ENCODE measurements at places on chromosomes 12 and 14.
A peak's percentile ranks its signal among the peaks of the same experiment; 100 is the strongest.

GRCh38 chr12:64674367-64674922, 64.2 kb downstream of the RASSF3 start:
- no peak for DNase-seq

GRCh38 chr14:51527073-51527472, 124.6 kb upstream of the FRMD6 start:
- no peak for DNase-seq

- no peak for DNase-seq
These were observed 2.7 kb upstream of the GALC start for GRCh38 chr14:87995500-87996290.

DNA sequence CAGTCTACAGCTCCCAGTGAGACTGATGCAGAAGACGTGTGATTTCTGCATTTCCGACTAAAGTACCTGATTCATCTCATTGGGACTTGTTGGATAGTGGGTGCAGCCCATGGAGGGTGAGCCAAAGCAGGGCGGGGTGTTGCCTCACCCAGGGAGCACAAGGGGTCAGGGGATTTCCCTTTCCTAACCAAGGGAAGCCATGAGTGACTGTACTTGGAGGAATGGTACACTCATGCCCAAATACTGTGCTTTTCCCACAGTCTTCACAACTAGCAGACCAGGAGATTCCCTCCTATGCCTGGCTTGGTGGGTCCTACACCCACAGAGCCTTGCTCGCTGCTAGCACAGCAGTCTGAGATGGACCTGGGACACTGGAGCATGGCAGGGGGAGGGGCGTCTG, 21.0 kb upstream of the ABCC9 start:
- DNase-seq, result no peak

GRCh38 chr14:57345106-57345505, 45.3 kb upstream of the NAA30 start:
- DNase-seq, result no peak

DNA sequence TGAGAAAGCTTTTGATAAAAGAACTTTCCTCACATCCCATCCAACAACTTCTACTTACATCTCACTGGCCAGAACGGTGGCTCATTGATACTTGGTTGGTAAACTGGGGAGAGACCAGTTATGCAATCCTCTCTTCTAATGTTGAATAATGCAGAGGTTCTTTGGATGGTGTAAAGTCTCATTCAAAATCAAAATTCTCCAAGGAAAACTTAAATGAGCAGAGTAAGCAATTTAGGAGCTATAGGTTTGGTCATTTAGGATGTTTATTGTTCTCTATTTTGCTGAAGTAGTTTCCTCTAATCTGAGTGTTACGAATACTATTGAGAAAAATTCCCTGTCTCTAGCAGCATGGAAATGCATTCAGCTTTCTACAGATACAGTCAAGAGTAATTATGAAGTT, 26.5 kb upstream of the STK38L start:
- DNase-seq, result no peak

- no peak for DNase-seq
These were observed 49.5 kb downstream of the TSPAN19 start for GRCh38 chr12:84986586-84986985.

GRCh38 chr14:63993992-63994391, 141.2 kb downstream of the SYNE2 start:
- DNase-seq, result no peak

GRCh38 chr14:59595071-59595470, 18.5 kb upstream of the CCDC175 start:
- DNase-seq, result no peak

GRCh38 chr12:12206776-12207388, 60.0 kb downstream of the LRP6 start:
- no peak for DNase-seq

DNA sequence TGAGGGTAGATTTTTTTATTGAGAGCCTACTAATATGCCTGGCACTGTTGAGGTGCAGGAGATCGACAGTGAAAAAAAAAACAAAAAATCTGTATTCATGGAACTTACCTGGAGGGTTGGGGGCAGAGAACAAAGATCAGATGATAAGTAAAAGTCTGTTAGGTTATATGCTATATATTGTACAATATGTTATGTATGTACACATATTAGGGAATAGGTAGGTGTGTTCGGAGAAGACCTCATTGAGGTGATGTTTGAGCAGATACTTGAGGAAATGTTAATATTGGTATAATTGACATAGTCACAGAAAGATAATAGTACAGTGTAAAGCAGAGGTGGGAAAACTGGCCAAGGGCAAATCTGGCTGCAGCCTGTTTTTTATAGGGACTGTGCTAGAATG, 5.6 kb downstream of the ARF6 start:
- no peak for DNase-seq

DNA sequence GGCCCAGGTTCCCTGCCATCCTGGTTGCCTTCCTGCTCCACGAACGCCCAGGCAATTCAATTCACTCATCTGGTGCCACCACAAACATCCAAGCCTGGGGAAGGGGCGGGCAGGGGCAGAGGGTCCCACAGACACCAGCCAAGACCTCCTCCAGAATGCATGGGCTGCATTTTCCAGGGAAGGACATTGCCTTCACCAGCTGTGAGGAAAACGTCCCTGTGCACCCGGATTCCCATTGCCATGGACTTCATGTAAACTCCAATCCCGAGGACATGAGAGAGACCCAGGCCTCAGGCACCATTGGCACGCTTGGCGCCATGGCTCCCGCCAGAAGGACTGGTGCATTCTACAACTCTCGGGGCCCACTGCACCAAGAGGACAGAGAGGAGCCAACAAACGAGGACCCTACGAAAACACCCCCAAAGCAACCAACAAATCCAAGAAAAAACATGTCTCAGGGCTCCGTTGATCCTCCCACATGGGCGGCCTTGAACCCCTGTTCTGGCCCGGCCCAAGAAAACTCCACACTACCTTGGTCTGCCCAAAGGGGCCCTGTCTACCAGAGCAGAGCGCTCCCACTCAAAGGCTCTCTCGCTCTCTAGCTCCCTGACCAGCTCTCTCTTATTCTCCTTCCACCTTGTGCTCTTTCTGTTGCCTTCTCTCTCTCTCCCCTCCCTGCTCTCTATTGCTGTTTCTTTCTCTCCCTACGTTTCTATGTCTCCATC, 183.9 kb downstream of the ALG10 start:
- DNase-seq, result no peak

DNA sequence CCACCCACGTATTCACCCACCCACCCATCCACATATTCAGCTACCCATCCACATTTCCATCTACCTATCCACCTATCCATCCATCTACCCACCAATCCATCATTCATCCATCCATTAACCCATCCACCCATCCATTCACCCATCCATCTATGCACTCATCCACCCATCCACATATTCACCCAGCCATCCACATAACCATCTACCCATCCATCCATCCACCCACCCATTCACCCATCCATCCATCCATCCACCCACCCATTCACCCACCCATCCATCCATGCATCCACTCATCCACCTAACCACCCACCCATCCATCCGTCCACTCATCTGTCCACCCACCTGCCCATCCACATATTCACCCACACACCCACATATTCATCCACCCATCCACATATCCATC, 70.5 kb downstream of the LGMN start:
- DNase-seq, result no peak

DNA sequence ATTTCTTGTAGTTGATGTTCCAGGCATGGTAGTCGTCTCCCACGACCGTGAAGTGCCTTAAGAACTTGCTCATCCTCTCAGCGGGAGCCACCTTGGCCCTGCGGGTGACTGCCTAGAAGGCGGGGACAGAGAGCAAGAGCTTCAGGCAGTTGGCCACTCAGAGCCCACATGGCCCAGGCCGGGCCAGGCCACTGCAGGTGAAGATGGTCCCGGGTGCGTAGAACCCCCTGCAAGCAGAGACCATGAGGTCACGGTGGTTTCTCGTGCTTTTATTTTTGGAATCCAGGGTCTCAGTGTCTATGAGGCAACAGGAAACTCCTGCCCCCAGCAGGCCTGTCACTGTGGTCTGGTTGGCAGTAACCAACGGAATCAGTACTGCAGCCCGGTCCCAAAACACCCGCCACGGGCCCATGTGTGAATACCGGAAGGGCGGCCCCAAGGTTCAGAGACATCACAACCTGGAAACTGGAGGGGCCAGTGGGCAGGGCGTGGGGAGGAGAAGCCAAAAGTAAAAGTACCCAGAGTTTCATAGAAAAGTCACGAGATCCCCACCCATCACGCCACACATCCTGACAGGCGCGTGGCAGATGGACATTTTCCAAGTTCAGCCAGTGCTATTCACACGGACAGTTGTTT, 27.5 kb downstream of the HVCN1 start:
- DNase-seq, result peak; percentile 87

GRCh38 chr14:77273796-77274195, 2.8 kb upstream of the NGB start:
- DNase-seq, result no peak

DNA sequence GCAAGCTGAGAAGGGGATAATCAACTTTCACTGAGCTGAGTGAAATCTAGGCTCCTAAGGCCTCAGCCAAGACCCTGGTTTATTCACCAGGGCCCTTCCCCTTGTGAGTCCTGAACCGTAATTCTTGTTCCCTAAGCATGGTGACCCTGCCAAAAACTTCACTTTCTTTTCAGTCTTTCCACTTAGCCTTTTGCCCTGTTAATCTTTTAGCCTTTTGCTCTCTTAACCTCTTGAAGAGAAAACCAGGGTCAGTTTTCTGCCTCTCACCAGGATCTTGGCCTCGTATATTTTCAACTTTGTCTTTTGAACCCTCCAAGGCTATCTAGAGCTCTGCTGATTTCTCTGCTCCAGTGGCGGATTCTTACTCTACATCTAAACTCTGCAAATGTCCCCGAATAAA, 191.0 kb downstream of the PELI2 start:
- DNase-seq, result no peak

DNA sequence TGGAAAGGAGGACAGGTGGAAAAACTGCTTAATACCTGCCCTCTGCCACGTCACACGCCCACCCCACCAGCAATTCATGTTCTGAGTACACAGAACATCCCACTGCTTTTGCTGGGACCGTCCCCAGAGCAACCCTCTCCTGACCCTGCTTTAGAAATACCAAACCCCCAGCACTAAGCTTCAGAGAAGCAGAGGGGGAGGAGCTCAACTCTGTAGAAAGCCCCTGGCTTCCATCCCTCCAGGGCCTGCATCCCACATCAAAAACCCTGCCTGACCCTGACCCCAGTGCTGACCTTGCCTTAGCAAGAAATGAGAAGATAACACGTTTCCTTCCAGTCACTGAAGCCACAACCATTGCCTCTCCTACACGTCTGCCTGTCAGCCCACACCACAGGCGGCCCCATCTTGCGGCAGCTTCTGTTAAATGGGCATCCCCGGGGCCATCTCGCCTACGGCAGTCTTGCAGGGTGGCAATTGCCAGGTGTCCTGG, 19.7 kb downstream of the VDR start:
- DNase-seq, result peak; percentile 89

- DNase-seq, result no peak
These were observed 27.8 kb upstream of the BDKRB2 start for GRCh38 chr14:96176811-96177211.

DNA sequence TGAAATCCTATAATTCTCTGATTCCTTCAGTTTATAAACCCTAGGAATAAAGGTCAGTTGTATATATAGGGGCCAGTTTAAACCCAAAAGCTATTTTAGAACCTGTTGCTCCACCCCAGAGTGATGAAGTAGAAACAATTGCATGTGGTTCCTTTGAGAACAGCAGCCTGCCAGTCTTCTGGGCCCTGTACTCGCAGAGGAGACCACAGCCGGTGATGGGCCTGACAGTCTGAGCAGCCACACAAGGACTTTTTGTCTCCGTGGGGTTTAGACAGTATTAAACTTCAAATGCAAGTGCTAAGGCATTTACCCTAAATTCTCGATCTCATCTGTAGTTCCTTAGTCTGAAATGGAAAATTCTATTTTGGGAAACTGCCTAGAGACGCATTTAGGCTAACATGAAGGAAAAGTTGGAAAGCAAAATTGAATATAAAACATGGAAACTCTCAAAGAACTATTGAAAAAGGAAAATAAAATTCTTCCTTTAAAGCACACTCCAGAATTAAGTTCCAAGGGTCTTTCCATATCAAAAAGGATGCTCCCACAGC, 80.6 kb downstream of the PRICKLE1 start:
- no peak for DNase-seq

DNA sequence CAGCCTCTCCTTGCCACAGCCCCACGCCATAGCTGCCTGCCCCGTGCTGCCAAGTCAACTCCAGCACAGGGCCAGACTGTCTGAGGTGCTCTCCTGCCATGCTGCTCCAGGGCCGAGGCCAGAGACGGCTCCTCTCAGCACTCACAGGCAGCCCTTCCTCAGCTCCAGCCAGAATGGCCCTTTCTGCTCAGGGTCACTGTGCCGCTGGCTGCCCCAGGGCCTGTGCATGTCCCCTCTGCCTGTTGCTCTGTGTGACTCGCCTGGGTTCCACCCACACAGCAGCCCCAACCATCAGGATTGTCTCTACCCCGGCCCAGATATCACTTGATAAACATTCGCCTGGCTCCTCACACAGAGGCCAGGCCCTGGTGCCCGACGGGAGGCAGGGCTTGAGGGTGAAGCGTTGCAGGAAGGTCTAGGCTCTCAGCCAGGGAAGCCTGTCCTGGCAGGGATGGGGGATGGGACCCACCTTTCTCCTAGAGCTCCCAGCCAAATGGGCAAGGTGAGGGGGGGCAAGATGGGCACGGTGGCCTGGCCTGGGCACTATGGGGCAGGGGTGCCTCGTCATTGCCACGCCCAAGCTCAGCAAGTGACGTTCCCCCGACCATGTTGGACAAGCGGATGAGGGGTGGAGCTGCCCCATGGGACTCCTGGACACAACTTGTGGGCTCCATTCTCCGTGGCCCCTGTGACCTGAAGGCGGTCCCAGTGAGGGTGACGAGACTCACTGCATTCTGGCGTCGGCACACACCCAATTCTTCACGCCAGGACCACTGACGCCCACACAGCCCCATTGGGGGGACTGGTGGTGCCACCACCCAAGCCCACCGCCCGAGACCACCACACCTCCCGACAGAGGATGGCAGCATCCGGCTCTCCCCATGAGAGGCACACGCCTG, 27.4 kb upstream of the BTBD6 start:
- DNase-seq, result no peak

GRCh38 chr12:121990692-121991603, 30.7 kb upstream of the BCL7A start:
- no peak for DNase-seq

GRCh38 chr12:124233846-124234640, 60.9 kb upstream of the RFLNA start:
- no peak for DNase-seq

GRCh38 chr12:82803201-82803600, 116.5 kb downstream of the TMTC2 start:
- no peak for DNase-seq

- DNase-seq, result no peak
These were observed 2.3 kb downstream of the SNAPC1 start for GRCh38 chr14:61764342-61765122.

DNA sequence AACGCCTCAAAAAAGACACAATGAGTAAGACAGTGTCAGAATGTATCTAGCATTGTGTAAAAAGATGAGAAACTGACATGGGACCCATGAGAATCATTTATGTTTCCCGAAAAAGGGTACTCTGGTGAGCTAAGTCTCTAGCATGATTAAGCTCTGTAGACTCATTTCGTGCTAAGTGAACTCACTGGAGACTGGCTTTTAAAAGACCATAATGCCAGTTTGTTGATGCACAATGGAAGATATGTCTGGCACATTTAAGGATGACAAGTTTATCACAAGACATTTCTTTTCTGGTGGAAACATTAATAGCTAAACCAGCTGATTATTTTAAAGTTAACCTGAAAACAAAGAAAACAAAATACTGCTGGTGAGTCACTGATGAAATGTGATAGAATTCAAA, 233.5 kb downstream of the SLC2A13 start:
- no peak for DNase-seq
